Tongue (tissue), 3 donors: ENCODE measurements at places on chromosomes 11 and 22. TPM values are rescaled to one million over a fixed set of nuclear protein-coding genes. Genes with fewer than 3 reads are reported as not detected.

- no peak for DNase-seq
Observed at GRCh38 chr11:45651841-45652749, 13.3 kb downstream of the CHST1 start.

GRCh38 chr11:79440571-79441460 lies at the start of gene TENM4:
Gene TENM4 (minus strand): TSS chr11:79441030. CDS start chr11:79069944, 371,086 bp downstream.
- DNase-seq, result peak; percentile 93

DNA sequence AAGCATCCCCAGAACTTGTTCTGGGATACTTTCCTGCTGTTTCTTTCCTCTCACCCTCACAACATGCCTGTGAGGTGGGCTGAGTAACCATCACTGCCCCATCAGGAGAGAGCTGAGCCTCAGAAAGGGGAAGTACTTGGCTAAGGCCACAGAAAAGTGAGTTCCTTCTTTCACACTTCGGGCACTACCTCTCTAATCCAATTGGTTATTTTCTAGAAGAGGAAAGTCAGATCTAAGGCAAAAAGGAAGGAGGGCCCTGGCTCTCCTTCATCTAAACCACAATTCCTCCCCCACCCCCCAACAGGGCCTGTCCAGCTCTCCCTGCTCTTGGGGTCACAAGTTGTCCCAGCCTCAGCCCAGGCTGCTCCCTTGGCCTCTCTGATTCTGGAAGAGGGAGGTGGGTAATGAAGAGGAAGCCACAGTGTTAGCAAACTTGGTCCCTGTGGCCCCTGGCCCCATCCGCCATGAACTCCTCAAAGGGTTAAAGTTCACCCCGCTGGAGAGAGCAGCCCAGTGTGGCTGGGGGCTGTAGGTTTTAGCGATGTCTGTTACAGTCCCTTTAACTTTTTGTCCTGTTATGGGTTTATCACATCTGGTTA lies 34.0 kb downstream of the SLC22A12 start:
- no peak for DNase-seq

DNA sequence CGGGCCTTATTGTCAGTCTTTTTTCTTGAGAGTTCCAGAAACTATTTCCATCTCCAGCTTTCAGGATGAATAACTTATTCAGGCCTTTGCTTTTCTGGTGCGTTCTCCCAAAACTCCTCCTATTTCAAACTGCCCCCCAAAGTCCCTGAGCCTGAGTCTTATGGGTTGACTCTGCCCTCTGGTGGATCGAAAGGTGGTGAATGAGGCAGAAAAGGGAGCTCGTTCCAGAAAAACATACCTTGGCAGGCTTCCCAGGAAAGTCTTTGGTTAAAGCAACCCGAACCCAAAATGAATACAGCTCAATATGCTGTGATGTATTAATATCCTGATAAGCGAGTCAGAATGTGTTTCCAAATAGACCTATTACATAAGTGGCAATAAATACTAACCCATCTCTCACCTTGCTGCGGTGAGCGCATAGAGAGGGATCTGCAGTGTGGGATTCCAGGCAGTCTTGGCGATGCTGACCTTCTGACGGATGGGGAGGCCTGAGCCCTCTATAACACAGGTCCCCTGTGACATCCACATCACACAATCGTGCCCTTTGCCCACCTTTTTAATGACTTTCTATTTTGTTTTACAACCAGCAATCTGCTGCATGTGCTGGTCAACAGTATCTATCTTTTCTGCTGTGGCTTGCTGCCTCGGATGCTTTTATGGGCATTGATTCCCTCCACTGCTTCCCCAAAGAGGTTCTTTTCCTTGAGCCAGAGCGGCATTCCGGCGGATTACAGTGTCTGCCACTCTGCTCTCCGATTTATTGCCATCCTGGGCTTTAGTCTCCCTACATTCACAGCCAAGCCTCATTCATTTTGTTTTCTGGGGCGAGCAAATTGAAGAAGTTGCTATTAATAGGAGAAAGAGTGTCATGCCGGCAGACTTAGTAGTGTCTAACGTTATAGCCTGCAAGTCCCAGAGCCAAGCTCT lies 756.8 kb downstream of the NTM start:
- DNase-seq, result peak; percentile 95

SLC17A6 gene
- not detected for total RNA-seq
